GDM1 (cell line): ENCODE measurements at places on chromosomes 11 and 22.

- no peak for DNase-seq
Observed at GRCh38 chr11:123330071-123330470, 100.0 kb upstream of the GRAMD1B start.

GRCh38 chr22:29635734-29636357, 32.4 kb downstream of the NF2 start:
- DNase-seq: no peak

GRCh38 chr11:1877211-1878136, 14.2 kb downstream of the PRR33 start:
- no peak for DNase-seq

DNA sequence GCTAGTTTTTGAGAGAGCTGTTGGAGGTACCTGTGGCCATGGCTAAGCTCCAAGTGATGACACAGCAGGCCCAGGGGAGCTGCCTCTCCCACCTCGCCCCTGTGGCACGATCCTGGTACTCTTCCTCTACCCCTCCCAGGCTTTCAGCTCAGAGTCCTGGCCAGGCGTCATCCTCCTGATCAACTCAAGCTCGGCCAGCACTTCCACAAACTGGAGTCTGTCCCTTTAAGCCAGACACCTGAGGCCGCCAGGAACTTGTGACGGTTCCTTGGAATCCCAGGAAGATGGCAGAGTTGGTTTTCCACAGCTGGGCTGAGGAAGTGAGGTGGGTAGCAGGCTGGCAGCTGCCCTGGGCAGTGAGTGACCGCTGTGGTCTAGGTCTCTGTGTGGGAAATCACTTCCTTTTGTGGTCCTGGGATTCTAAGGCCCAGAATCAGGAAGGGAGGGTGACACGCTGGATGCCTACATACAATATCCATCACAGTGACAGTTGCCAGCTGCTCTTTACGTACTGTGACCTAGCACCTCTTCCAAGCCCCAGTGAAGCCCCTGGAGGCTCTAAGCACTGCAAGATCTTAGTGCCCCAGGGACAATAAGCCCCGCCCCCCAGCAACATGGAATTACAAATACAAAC, 3.2 kb upstream of the CST6 start:
- DNase-seq: no peak

- DNase-seq: no peak
Observed at GRCh38 chr11:40281052-40281580, 1178.3 kb downstream of the LRRC4C start.

- no peak for DNase-seq
Observed at GRCh38 chr11:11401960-11402535, 49.0 kb upstream of the CSNK2A3 start.

DNA sequence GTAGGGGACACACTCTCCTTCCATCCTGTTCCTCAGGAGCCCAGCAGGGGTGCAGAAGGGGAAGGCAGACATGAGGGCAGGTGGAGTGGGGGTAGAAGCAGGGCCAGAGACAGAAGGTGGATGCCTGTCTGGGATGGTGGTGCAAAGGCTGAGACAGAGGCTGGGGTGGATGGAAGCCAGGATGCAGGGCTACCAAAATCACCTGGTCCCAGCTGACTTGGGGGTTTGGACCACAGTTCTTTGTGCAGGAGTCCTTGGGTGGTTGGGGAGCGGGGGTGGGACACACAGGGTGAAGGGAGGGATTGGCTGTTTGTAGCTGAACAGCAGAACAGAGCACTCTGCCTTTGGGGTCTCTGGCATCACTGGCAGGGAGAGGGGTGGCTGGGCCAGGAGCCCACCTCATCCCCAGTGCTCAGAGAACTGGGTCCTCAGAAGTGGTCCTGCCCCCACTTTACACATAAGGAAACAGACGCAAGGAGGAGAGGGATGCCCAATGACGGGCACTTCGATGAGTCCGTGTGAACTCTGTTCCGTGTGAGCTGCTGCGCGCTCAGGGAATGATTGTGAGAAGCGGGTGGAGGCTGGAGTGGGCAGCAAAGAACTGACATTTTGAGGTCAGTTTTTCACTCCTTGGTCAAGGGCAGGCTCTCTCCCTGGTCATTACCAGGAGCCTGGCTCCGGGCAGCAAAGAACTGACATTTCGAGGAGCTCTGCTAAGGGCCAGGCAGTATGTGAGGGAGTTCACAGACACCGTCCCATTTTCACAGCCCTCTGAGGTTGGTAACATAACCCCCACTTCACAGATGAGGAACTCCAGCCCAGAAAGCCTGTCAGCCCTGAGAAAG, 1.9 kb downstream of the TAGLN start:
- DNase-seq: no peak

- no peak for DNase-seq
Observed at GRCh38 chr22:43828998-43829782, 17.1 kb upstream of the EFCAB6 start.

DNA sequence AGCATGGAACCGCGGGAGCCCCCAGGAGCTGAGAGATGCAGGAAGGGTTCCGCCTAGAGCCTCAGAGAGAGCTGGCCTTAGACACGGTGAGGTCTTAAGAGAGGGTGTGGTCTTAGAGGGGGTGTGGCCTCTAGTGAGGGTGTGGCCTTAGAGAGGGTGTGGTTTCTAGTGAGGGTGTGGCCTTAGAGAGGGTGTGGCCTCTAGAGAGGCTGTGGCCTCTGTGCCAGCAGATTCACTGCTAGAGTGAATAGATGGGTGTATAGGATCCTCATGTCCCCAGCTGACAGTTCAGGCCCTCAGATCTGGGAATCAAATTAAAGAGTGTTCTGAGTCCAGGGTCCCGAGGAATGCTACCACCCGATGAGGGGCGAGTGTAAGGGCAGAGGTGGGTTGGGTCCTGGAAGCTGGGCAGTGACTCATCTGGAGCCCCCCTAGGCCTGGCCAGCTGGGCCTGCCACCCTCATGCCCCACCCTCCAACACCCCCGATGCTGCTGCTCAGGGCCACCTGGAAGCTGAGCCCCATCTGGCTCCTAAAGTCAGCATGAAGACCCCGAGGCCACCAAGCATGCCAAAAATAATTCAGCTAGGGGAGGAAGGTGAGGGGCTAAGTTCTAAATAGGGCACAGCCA, 49.5 kb downstream of the IGF2 start:
- DNase-seq: no peak

GRCh38 chr11:131637469-131638175, 267.2 kb downstream of the NTM start:
- no peak for DNase-seq

GRCh38 chr11:117918366-117919255, 10.6 kb downstream of the TMPRSS13 start:
- DNase-seq: no peak

DNA sequence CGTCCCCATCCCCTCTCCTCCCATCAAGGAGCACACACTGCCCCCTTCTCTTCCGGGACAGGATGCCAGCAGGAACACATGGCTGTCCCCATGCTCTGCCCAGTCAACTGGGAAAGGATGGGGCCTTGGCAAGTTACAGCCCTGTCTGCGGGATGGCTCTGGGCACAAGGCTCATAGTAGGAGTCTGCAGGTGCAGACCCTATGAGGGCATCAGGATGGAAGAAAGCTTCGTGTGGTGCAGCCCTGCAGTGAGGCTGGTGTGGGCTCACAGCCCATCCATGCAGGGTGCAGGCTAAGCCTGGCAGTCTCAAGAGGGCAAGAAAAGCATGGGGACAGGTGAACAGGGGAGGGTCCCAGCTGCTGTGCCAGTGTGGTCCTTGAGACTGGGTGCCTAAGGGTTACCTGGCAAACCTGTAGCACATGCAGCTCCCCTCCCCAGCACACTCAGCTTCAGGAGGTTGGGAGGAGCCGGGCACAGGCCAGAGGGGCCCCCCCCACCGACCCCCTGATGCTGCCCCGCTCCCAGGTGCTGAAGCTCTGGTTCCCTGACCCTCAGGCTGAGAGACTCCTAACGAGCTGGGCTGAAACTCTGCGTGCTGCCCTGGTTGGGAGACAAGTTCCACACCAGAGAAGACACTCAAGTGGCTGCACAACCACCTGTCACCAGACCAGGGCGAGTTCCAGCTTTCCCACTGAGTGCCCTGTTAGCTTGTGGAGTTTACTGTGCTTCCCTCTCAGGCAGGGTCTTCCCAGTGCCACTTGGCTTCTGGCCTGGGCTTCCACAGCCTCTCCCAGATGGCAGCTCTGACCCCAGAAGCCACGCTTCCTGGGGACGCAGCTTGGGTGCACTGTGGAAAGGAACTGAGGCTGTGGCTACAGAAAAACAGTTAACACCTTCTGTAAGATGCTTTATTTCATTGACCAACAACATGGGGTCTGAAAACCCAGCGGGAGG, 3.3 kb upstream of the SCARF2 start:
- no peak for DNase-seq

GRCh38 chr11:35803115-35803514, 140.5 kb downstream of the TRIM44 start:
- DNase-seq: no peak

DNA sequence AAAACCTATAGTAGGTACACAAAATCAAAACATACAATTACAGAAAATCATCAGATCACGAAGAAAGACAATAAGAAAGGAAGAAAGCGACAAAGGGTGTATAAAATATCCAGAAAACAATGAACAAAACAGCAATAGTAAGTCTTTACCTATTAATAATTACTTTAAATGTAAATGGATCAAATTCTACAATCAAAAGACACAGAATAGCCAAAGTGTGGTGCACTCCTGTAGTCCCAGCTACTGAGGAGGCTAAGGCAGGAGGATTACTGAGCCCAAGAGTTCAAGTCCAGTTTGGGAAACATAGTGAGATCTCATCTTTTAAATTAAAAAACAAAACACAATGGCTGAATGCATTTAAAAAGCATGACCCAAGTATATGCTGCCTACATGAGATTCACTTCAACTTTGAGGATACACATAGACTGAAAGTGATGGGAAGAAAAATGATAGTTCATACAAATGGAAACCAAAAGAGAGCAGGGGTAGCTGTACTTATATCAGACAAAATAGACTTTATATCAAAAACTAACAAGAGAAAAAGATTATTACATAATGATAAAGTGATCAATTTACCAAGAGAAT, 40.6 kb downstream of the ASCL2 start:
- no peak for DNase-seq

GRCh38 chr11:3074912-3075589, 17.8 kb upstream of the CARS1 start:
- DNase-seq: no peak

- DNase-seq: no peak
Observed at GRCh38 chr22:25120093-25120561, 79.5 kb upstream of the CRYBB3 start.

GRCh38 chr11:70233511-70233934, 30.4 kb downstream of the FADD start:
- DNase-seq: no peak

DNA sequence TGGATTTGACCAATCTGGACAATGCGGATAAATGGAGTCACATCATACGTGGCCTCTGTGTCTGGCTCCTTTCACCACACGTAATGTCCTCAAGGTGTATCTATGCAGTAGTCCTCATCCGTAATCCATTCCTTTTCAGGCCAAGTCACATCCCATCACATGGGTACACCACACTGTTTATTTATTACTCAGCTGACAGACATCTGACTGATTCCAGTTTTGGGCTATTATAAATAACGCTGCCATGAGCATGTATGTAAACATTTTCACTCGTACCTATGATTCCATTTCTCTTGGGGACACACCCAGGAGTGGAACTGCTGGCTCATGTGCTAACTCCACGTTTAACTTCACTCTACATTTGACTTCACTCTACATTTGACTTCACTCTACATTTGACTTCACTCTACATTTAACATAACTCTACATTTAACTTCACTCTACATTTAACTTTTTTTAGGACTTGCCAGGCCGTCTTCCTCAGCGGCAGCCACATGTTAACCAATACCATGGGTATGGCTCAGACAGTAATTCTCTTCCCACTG, 52.1 kb downstream of the SHANK2 start:
- DNase-seq: no peak

- DNase-seq: peak; percentile 54
Observed at GRCh38 chr11:1050581-1051355, 14.2 kb upstream of the MUC6 start.

GRCh38 chr22:47051441-47052071, 289.1 kb downstream of the TBC1D22A start:
- DNase-seq: no peak

- DNase-seq: no peak
Observed at GRCh38 chr22:29329581-29329980, 14.1 kb upstream of the RASL10A start.

GRCh38 chr22:21780259-21780658, 44.7 kb upstream of the YPEL1 start:
- DNase-seq: no peak

DNA sequence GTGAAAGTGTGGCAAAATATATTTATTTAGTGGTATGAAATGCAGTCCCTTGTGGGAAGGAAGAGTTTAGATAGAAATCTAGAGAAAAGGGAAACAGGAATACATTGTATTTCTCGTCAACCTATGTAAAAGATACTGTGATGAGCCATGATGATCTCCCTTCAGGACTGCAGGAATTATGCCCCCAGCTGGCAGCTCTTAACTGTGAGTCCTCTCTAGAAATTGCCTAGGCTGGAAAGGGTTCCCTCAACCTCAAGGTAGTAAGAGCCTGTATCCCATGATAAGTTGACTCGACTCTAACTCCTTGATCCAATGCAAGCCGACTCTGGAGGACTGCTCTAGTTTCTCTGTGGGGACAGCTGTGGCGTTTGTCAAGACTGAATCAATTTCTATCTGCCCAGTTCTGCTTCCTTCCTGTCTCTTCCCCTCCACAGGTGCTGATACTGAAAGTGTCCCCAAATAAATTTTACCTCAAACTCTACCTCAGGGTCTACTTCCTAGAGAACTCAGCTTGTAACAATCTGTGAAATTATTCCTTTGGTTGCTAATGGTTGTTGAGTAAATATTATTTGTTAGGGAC, 897.3 kb downstream of the METTL15 start:
- DNase-seq: no peak

DNA sequence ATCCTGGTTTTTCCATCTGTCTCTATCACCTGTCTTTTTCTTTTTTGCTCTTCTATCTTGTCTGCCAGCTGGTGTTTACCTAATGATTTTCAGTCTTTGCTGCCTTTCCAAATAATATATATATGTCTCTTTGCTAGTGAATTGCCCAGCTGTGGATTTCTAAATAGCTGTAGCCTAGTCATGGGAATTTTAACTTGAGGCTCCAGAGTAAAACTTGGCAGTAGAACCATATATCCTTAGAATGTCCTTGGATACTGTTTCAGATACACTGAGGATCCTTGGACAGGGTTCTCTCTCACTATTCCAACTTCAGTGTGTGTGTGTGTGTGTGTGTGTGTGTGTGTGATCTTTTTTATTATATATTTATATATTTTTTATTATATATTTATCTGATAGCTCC, 2285.3 kb downstream of the LRRC4C start:
- no peak for DNase-seq
